ENCODE measurements at places on chromosomes 1 and 21.

DNA sequence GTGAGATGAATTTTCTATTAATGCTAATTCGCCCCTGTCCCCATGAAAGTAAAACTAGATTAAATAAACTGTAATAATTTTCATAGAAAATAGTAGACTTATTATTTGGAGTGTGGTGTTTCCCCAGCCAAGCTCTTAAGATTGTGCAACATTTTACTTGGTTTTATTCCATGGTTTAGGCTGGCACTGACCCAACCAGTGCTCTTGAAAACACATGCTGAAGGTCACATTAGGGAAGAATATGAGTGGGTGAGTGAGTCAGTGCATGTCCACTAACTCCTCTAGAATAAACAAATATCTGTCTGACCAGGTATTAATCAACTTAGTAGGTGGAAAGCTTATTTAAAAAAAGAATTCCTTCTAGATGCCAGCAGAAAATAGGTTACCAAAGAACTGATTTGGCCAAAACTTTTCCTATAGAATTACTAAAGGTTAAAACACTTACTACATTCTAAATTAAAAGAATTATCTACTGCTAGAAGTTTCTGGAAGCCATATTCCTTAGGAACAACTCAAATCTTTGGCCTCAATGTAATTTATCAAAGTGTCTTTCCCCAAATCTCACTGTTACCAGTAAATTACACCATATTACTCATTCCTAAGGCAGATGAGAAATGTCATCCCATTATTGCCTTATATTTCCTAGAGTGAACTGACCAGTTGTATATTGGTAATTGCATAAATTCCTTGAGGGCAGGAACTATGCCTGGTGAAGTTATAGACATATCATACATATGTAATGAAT, 89.7 kb upstream of the RGS1 start:
- no peak for DNase-seq

DNA sequence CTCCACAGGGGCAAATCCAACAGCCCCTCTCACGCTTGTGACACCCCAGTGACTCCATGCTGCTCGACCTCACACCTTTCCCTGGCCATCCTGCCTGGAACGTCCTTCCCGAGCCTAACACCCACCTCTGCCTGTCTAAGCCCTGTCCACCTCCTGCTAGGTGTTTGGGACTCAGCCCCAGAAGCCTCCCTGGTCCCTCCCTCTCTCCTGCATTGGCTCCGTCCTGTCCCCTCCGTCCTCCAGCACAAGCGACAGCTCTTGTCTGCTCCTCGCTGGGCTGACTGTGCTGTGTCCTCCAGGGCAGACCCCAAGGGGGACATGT, 102.0 kb upstream of the IFFO2 start:
- DNase-seq: no peak

DNA sequence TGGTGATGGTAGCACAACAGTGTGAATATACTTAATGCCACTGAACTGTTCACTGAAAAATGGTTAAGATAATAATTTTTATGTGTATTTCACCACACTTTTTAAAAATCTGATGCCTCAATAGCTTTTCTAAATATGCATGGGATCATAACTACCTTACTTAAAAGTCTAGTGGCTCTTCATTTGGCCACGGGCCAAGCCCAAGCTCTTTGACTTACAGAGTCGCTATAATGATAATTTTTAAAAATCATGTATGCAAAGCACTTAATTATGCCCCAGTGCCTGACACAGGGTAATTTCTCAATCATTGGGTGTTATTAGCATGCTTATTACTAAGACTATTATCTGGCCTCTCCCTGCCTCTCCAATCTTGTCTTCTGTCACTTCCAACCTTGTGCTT, 7.6 kb upstream of the CNN3 start:
- no peak for DNase-seq

GRCh38 chr1:200905411-200906052, 10.8 kb downstream of the INAVA start:
- DNase-seq: no peak

- DNase-seq: no peak
Measured at GRCh38 chr21:30605968-30606367, 5.1 kb downstream of the KRTAP22-1 start.

- no peak for DNase-seq
Measured at GRCh38 chr21:42377211-42377950, 11.0 kb upstream of the TFF1 start.

- no peak for DNase-seq
Measured at GRCh38 chr1:18929686-18930085, 26.8 kb downstream of the IFFO2 start.

- DNase-seq: no peak
Measured at GRCh38 chr1:115158181-115158580, 68.9 kb upstream of the TSPAN2 start.

DNA sequence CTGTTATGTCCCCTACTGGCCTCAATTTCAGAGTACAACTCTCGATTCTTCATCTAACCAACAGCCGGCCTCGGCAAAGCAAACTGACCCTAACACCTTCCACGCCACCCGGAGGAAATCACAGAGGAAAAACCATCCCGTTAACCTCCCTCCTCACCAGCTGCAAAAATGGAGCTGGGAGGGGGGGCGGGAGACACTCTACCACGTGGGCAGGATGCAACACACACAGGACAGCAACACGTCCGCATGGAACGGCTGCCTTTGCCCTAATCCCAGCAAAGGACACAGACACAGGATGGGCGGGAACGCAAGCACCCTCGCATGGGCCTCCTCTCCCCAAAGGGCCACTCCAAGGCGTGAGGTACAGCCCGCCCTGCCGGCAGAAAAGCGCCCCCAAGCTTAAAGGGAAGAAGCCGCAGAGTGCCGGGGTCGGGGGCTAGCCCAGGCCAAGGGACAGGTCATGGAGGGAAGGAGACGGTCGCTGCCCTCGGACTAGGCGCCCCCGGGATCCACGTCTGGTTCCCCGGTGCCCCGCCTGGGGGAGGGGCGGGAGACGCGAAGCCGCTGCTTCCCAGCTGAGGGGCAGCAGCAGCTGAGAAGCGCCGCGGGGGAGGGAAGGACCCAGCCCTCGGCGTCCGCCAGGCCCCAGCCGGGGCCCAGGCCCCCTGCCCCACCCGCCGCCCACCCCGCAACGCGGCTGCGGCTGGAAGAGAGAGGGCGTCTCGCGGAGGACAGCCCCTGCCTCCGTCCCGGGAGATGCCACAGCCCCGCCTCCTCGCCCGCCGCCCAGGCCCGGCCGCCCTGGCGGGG, 590 bp downstream of the FOXJ3 start:
- DNase-seq: no peak

GRCh38 chr1:42904434-42904833, 54.2 kb downstream of the SLC2A1 start:
- DNase-seq: no peak

GRCh38 chr1:212858461-212859265, 588 bp downstream of the FLVCR1 start:
- DNase-seq: no peak

- DNase-seq: no peak
Measured at GRCh38 chr1:3307359-3307758, 147.1 kb upstream of the ARHGEF16 start.

DNA sequence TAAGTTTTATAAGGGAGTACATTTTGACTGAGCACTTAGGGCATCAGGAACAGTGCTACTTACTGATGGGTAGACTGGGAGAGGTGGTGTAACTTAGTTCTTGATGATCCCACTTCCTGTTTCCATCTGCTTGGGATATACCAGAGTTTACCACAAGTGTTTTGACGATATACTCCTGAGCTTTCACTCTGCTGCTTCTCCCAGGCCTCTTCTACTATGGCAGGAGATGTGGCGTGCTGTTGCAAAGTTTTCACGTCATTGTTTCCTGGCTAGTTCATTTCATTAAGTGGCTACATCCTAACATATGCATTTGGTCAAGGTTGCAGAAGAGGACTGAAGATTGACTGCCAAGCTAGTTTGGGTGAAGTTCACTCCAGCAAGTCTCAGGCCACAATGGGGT, 41.3 kb upstream of the LAMC2 start:
- DNase-seq: no peak

- no peak for DNase-seq
Measured at GRCh38 chr1:180586671-180587155, 27.9 kb downstream of the OVAAL start.

GRCh38 chr1:228411548-228412430, 4.9 kb downstream of the TRIM17 start:
- no peak for DNase-seq

- DNase-seq: no peak
Measured at GRCh38 chr1:207088161-207088560, 499 bp upstream of the C4BPB start.

DNA sequence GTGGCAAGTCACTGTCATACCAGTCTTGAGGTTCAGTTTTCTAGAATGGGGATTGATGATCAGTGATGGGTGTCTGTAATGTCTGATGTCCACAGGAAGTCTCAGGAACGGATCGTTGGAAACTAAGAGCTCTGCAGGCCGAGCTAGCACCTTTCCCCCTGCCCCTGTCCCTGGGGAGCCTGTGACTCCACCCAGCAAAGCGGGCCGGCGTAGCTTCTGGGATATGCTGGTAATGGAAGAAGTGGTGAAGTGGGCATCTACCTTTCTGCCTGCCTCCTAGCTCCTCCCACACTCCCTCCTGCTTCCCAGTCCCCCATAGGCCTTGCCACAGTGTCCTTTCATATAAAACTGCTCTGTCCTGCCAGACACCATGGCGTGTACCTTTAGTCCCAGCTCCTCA, 13.4 kb downstream of the HYI start:
- DNase-seq: no peak

DNA sequence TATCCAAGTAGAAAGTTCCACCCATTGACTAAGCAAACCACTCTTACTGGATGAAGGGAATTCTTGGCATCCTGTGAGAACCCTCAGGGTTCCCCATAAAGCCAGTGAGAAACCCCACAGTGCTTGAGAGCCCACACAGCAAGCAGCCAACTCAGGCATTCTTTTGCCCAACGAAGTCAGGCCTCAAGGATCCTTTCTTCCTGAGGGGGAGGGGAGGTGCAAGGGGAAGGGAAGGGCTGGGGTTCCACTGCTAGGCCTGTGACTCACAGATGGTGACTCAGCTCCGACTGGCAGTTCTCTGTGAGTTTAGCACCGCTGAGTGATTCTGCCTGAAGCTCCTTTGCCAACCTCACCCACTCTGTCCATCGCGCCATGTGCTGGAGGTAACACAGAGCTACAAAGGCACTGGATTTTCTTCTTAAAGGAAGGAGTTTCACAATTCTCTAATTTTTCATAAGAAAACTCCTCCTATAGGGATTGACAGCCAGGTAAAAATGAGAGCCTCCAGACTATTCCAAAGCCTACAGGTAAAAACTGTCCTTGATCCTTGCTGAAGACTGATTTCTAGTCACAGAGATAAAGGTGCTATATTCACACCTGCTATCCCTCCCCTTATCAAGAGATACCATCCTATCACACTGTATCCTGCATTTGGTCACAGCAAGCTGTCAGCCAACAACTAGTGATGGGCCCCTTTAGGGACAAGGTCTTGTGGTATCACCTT, 4.8 kb downstream of the ENO1 start:
- peak; percentile 65 for DNase-seq

DNA sequence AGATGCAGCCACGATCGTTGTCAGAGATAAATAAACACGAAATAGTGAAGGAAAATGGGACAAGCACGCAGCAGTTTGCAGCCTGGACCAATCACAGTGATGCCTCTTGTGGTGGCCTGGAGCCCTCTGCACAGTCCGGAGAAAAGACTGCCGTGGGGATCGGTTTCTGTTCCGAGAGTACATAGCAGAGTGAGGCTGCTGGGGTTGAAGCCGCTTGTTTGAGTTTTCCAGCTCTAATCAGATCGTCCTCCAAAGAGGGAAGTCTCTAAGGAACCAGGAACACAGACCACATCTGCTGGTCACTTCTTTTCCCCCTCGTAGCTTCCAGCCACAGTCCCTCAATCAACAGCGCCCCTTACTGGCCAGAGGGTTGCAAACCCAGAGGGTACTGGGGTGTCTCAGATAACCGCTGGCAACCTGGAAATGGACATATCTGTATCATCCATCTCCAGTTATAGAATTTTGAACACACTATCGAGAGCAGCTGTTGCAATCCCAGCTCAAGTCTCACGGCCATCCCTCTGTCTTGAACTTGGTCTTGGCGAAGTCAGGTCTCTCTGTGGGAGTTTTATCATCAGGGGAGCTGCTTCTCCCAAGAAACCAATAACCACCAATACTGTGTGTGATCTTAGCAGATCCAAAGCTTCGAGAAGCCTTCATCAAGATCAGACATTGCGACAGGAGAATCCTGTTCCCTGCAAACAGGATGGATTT, 57.4 kb downstream of the OLIG1 start:
- DNase-seq: peak; percentile 3

DNA sequence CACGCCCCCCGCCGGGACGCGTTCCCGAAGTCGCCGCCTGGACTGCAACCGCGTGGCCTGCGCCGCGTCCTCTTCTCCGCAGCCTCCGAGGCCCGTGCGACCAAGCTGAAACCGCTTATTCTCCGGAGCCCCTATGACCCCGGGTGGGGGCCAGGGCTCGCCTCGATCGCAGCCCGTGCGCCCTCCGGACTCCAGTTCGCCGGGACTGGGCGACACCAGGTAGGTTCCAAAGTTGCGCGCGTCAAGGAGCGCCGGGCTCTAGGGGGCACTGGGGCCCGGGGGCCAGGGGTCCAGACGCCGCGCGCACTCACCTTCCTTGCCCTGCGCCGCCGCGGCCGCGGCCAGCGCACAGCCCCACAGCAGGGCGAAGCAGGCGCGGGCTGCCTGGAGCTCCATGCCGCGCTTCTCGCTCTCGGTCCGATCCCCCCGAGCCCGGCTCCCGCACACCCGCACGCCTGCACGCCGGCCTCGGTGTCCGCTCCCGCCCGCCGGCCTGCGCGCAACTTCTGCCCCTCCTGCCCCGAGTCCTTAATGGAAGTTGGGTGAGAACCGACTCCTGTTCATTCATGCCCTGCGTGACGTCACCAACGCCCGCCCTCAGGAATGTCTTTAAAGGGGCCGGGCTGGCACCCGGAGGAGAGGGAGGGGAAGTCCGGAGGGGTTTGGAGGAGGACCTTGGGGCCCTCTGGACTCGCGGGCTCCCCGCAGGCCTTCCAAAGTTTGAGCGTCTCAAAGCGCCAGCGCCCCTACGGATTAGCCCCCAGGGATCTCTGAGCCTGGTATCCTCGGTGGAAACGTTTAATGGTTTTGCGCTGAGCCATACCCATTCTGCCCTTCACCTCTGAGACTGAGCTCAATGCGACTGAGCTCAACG, at the start of gene EPHA2:
Gene EPHA2, minus strand, starts transcription at position 533 of the 874 bp plus-strand sequence. Its CDS starts 137 bp downstream, at position 396.
- no peak for DNase-seq

DNA sequence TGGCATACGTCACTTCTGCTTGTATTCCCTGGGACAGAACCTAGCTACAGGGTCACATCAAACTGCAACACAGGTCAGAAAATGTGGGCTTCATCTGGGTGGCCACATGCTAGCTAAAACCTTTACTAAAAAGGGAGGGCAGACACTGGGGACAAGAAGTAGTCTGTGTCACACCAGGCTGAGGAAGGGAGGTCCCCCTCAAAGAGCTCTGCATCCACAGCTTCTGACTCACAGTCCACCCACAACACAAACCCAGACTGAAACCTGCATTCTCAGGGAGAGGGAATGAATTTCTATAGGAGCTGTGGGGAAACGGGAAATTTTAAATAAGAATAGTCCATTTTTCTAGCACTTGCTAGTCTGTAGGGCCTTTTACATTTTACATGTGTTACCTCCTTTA, 16.2 kb downstream of the OLIG2 start:
- DNase-seq: no peak

DNA sequence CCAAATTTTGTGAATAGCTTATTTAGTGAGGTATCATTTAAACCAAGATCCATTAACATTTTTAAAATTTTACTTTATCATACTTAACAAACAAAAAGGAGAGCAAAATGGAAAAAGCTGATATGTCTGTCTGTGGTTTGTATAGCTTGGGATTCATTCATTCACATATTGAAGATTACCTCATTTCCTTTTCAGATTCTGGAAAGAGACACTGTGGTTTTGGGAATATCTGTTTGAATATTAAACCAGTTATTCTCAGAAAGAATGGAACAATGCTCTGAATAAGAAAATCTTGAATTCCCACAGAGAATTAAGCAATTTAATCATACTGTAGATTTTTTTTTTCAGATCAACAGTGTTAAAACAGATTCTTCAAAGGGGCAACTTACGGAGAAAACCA, 93.8 kb upstream of the PRDX6 start:
- DNase-seq: no peak

Data from activated T-helper 1 cell treated with anti-CD3 and anti-CD28 coated beads, Interleukin-2, amount 50 U/mL, for 16 hours (primary cell).